Activated T-cell treated with anti-CD3 and anti-CD28 coated beads, Interleukin-2, amount 50 U/mL, for 4 hours (primary cell): ENCODE measurements at places on chromosomes 1 and 21. TPM values are rescaled to one million over a fixed set of nuclear protein-coding genes. Genes with fewer than 3 reads are reported as not detected.

The SLC25A24 gene
- total RNA-seq = 9.7 TPM

The ABCA4 gene
- not detected for total RNA-seq

The PKLR gene
- total RNA-seq = 0.14 TPM

The TNFRSF4 gene
- 735 TPM for total RNA-seq

The RGS8 gene
- not detected for total RNA-seq

The KRTAP24-1 gene
- not detected for total RNA-seq

The INSRR gene
- 0.11 TPM for total RNA-seq

The CFHR4 gene
- not detected for total RNA-seq

The LYPLAL1 gene
- 14.8 TPM for total RNA-seq

The NBPF6 gene
- total RNA-seq = not detected

The PTPRC gene
- 181 TPM for total RNA-seq

The AADACL3 gene
- total RNA-seq = not detected

The SGIP1 gene
- not detected for total RNA-seq

The SIK1 gene
- 14.0 TPM for total RNA-seq

The LRRC39 gene
- 0.38 TPM for total RNA-seq

The LYPD8 gene
- not detected for total RNA-seq

The KCNH1 gene
- total RNA-seq = not detected

The GPX7 gene
- total RNA-seq = 20.0 TPM

The TP73 gene
- total RNA-seq = 0.05 TPM

The CD58 gene
- total RNA-seq = 9.4 TPM

The LCE2B gene
- not detected for total RNA-seq

The RBP7 gene
- total RNA-seq = not detected

The RNU1-3 gene
- total RNA-seq = 1,616 TPM

The OLIG2 gene
- not detected for total RNA-seq

The KCNE1 gene
- total RNA-seq = 0.25 TPM

The SH2D5 gene
- total RNA-seq = 2.1 TPM

The MAD2L2 gene
- total RNA-seq = 63.0 TPM

The MMP23B gene
- total RNA-seq = 1.0 TPM

The DCST1 gene
- not detected for total RNA-seq

The NECTIN4 gene
- total RNA-seq = 0.08 TPM

The ACTA1 gene
- total RNA-seq = not detected

The NKAIN1 gene
- total RNA-seq = not detected

The IGSF5 gene
- not detected for total RNA-seq

The PRRX1 gene
- not detected for total RNA-seq

The CNKSR1 gene
- total RNA-seq = 5.1 TPM

The KRTAP10-4 gene
- not detected for total RNA-seq

The TSSK3 gene
- total RNA-seq = 0.71 TPM

The B4GALT2 gene
- 33.7 TPM for total RNA-seq

The ZMYND12 gene
- total RNA-seq = 0.28 TPM

The MAB21L3 gene
- total RNA-seq = not detected

The CELA2B gene
- total RNA-seq = 0.41 TPM

The RIPPLY3 gene
- total RNA-seq = not detected

The FTCD gene
- total RNA-seq = 0.40 TPM

The GPR52 gene
- total RNA-seq = 0.57 TPM

The BRDT gene
- not detected for total RNA-seq
